ENCODE measurements at places on chromosomes 6 and 20.

GRCh38 chr6:20644667-20645370 is 110.6 kb downstream of the CDKAL1 start:
- no peaks in the 10 kb centered on the region for H3K4me1 ChIP-seq
- H3K27ac ChIP-seq: no peak overlapping the region
- no peaks in the 10 kb centered on the region for H3K36me3 ChIP-seq
- DNase-seq: no peak
- no peak overlapping the region for H3K4me3 ChIP-seq
- H3K27me3 ChIP-seq: no peaks in the 10 kb centered on the region

DNA sequence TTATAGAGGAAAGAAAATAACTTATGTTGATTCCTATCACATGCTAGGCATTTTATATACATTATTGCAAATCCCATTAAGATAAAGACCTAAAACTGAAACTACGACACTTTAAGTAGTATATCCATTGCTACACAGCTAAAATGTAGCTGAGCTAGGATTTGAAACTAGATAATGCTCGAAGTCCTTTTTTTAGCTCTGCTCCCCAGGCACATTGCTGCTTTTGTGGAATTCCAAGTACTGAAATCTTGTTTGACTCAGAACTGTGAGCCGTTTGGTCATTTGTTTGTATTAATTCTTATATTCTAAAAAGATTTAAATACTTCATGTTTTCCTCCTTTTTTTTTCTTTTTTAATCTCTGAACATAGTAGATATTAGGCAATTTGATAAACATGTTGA is 644.8 kb downstream of the HACE1 start:
- no peak overlapping the region for H3K27ac ChIP-seq
- H3K36me3 ChIP-seq: no peaks in the 10 kb centered on the region
- no peak for DNase-seq
- H3K4me1 ChIP-seq: no peaks in the 10 kb centered on the region
- no peaks in the 10 kb centered on the region for H3K27me3 ChIP-seq

DNA sequence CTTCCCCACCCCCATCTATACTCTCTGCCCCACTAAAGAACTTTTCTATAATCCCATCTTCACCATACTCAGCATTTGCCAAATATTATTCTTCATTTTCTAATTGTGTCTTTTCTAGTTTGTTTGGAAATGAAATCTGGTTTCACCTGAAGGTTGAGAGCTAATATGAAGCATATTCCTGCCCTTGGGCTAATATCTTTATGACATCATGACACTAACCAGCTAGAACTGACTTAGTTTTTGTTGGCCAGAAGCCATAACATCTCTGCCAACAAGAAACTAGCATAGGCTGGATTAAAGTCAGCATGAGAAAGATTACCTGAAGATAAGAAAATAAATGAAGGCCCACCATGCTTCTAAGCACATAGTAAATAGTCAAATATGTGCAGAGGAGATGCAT is 16.7 kb downstream of the UNC5CL start:
- DNase-seq: no peak
- no peak overlapping the region for H3K4me3 ChIP-seq
- H3K27me3 ChIP-seq: no peaks in the 10 kb centered on the region
- H3K27ac ChIP-seq: no peak overlapping the region
- no peaks in the 10 kb centered on the region for H3K36me3 ChIP-seq

GRCh38 chr6:78605909-78606446 is 261.4 kb upstream of the IRAK1BP1 start:
- no peaks in the 10 kb centered on the region for H3K27me3 ChIP-seq
- no peaks in the 10 kb centered on the region for H3K4me1 ChIP-seq
- no peak overlapping the region for H3K4me3 ChIP-seq

GRCh38 chr6:43900560-43900915 is 130.5 kb downstream of the VEGFA start:
- H3K27ac ChIP-seq: no peak overlapping the region
- no peaks in the 10 kb centered on the region for H3K4me1 ChIP-seq
- DNase-seq: no peak
- H3K36me3 ChIP-seq: no peaks in the 10 kb centered on the region

GRCh38 chr6:39166189-39166911 is 51.4 kb upstream of the SAYSD1 start:
- no peak overlapping the region for H3K4me3 ChIP-seq
- H3K27me3 ChIP-seq: no peaks in the 10 kb centered on the region
- H3K27ac ChIP-seq: no peak overlapping the region
- no peaks in the 10 kb centered on the region for H3K36me3 ChIP-seq
- H3K4me1 ChIP-seq: peaks cover 4% of the 10 kb centered on the region

GRCh38 chr6:56541741-56542360 is 100.8 kb downstream of the DST start:
- no peaks in the 10 kb centered on the region for H3K27me3 ChIP-seq
- H3K4me3 ChIP-seq: peak overlapping the region; percentile 59
- H3K36me3 ChIP-seq: no peaks in the 10 kb centered on the region
- no peak for DNase-seq
- H3K27ac ChIP-seq: no peak overlapping the region
- H3K4me1 ChIP-seq: peaks cover 7% of the 10 kb centered on the region

DNA sequence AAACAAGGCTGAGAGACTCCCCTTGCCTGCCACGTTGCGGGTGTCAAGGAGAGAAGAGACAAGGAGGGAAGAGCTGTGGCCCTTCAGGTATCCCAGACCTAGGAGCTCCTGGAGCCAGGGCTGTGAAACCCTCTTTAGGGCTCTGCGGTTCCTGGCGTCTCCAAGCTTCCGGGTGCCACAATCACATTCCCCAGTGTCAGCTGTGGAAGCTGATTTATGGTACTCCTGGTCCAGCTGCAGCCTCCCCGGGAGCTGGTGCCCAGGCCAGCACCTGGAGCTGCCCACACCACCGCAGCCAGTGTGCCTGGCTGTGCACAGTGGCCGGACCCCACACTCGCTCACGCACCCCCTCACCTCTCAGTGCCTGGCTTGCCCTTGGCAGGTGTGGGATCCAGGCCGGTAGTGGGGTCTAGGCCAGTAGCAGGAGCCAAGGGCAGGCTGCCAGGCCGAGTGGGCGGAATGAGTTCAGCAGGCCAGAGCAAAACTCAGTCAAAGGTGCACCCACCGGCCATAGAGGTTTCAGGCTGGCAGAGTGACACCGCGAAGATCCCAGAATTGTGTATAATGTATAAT is 58.9 kb upstream of the L3MBTL3 start:
- no peak overlapping the region for H3K4me3 ChIP-seq
- H3K4me1 ChIP-seq: no peaks in the 10 kb centered on the region
- H3K36me3 ChIP-seq: no peaks in the 10 kb centered on the region
- no peak for DNase-seq

- no peaks in the 10 kb centered on the region for H3K36me3 ChIP-seq
- H3K4me3 ChIP-seq: no peak overlapping the region
- H3K27ac ChIP-seq: no peak overlapping the region
- peak; percentile 7 for DNase-seq
Observed at GRCh38 chr20:62031462-62032092, 34.1 kb downstream of the TAF4 start.

- H3K4me3 ChIP-seq: no peak overlapping the region
- H3K36me3 ChIP-seq: no peaks in the 10 kb centered on the region
- no peak for DNase-seq
- no peaks in the 10 kb centered on the region for H3K27me3 ChIP-seq
Observed at GRCh38 chr6:130993292-130993765, 69.7 kb downstream of the EPB41L2 start.

GRCh38 chr20:38842026-38842425 is 36.5 kb downstream of the PPP1R16B start:
- H3K4me3 ChIP-seq: peak overlapping the region; percentile 48
- H3K36me3 ChIP-seq: no peaks in the 10 kb centered on the region
- H3K27ac ChIP-seq: peak overlapping the region; percentile 89
- peaks cover 69% of the 10 kb centered on the region for H3K4me1 ChIP-seq
- H3K27me3 ChIP-seq: no peaks in the 10 kb centered on the region

- no peaks in the 10 kb centered on the region for H3K27me3 ChIP-seq
- H3K27ac ChIP-seq: peak overlapping the region; percentile 45
- no peak for DNase-seq
Observed at GRCh38 chr20:3406481-3407039, 909 bp downstream of the DNAAF9 start.

- no peak for DNase-seq
- H3K27me3 ChIP-seq: no peaks in the 10 kb centered on the region
- H3K4me1 ChIP-seq: peaks cover 35% of the 10 kb centered on the region
- no peaks in the 10 kb centered on the region for H3K36me3 ChIP-seq
Observed at GRCh38 chr6:32964776-32965175, 3.6 kb upstream of the BRD2 start.

GRCh38 chr6:136643850-136644596 is 93.8 kb upstream of the MAP7 start:
- H3K4me1 ChIP-seq: peaks cover 17% of the 10 kb centered on the region
- no peaks in the 10 kb centered on the region for H3K27me3 ChIP-seq
- peak; percentile 55 for DNase-seq
- no peaks in the 10 kb centered on the region for H3K36me3 ChIP-seq

DNA sequence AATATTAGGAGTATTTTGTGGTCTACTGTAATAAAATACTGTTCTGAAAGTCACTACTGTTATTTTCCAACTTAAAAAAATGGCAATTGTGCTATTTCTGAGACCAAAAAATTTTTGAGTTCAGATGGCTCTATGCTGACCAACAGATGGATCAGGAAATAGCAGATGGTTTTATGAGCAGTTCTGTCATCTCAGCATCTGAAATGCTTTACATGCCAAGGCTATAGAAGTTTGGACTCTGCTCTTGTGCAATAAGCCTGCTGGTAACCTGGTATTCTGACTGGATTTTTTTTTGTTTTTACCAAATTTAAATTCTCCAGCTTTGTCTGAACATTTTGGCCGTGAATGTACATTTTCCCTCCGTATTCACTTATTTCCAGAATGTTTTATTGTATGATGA is 1127.5 kb downstream of the GRIK2 start:
- no peak for DNase-seq
- no peaks in the 10 kb centered on the region for H3K27me3 ChIP-seq
- H3K4me3 ChIP-seq: no peak overlapping the region

DNA sequence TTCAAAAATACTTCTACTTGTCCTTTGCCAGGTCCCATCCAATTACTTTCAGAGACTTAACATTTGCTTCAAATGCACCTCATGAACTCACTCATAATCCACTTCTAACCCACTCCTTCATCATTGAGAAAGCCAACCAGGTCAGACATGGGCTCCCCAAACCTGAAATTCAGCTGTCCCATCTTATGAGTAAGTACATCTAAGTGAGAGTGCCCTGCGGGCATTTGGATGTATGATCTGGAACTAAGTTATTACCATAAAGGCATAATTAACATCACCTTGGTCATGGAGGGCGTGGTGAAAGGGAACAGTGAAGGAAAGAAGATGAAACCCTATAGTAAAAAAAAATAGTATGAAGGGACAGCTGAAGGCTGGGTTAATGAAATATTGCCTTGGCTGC is 896.8 kb downstream of the C6orf118 start:
- no peaks in the 10 kb centered on the region for H3K36me3 ChIP-seq
- no peaks in the 10 kb centered on the region for H3K4me1 ChIP-seq
- DNase-seq: no peak
- no peak overlapping the region for H3K27ac ChIP-seq
- no peak overlapping the region for H3K4me3 ChIP-seq
- H3K27me3 ChIP-seq: no peaks in the 10 kb centered on the region

DNA sequence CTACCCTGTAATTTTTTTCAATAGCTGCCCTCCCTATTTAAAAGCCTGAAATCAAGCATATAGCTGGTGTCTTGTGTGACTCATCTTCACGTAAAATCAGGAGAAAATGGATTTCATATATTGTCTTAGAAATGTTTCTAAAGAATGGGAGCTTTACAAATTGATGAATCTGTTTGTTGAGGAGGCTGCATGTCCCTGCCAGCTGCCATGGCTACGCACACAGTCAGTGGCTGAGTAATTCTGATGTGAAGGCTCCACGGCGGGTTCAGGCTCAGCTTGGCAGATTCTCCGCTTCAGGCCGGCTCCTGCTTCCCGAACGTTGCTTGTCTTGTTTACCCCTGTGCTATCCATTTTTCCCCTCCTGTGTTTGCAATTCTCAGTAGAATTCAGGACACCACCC is 82.8 kb downstream of the CCDC170 start:
- DNase-seq: no peak
- no peaks in the 10 kb centered on the region for H3K4me1 ChIP-seq
- H3K27me3 ChIP-seq: peaks cover 3% of the 10 kb centered on the region
- H3K36me3 ChIP-seq: no peaks in the 10 kb centered on the region
- no peak overlapping the region for H3K4me3 ChIP-seq
